A673 (cell line): ENCODE measurements at places on chromosomes 6 and 20. TPM values are rescaled to one million over a fixed set of nuclear protein-coding genes. Genes with fewer than 3 reads are reported as not detected.

- no peak for DNase-seq
These were observed 18.1 kb upstream of the CEBPB start for GRCh38 chr20:50172347-50173013.

The BPIFB4 gene
- total RNA-seq = not detected in 2 replicates

- DNase-seq = no peak
These were observed 5.3 kb upstream of the CPNE5 start for GRCh38 chr6:36844232-36845170.

The SLC2A10 gene
- total RNA-seq = 0.37 TPM in 1 of 2 replicates, not detected in the other

DNA sequence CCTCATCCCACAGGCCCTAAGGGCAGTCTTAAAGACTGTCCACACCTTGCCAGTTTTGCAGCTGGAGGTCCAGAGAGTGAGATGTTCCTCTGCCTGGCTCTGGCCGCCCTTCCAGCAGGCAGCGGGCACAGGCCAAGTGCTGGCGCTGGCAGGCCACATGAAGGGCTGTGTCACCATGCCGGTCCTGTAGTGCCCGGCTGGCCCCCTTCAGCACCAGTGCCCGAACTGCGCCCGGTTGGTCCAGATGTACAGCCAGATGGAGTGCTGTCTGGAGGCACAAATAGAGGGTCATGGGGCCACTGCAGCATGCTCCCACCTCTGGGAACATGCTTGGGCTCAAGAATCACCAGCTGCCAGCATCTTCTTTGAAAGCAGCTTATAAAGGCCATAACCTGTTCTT lies 3.8 kb downstream of the NFKBIE start:
- DNase-seq = no peak

- DNase-seq = no peak
These were observed 421.3 kb downstream of the PREX1 start for GRCh38 chr20:48406498-48406897.

DNA sequence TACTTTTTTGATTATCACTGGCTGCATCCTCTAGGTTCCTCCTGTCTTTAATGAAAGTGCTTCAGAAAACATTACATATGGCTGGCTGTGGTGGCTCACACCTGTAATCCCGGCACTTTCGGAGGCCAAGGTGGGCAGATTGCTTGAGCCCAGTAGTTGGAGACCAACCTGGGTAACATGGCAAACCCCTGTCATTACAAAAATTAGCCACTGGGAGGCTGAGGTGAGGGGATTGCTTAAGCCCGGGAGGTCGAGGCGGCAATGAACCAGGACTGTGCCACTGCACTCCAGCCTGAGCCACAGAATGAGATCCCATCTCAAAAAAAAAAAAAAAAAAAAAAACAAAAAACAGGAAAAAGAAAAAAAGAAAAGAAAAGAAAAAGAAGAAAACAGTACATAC lies 35.3 kb downstream of the BEND3 start:
- no peak for DNase-seq

The DPM1 gene
- total RNA-seq = 62.5 and 65.5 TPM in 2 replicates

DNA sequence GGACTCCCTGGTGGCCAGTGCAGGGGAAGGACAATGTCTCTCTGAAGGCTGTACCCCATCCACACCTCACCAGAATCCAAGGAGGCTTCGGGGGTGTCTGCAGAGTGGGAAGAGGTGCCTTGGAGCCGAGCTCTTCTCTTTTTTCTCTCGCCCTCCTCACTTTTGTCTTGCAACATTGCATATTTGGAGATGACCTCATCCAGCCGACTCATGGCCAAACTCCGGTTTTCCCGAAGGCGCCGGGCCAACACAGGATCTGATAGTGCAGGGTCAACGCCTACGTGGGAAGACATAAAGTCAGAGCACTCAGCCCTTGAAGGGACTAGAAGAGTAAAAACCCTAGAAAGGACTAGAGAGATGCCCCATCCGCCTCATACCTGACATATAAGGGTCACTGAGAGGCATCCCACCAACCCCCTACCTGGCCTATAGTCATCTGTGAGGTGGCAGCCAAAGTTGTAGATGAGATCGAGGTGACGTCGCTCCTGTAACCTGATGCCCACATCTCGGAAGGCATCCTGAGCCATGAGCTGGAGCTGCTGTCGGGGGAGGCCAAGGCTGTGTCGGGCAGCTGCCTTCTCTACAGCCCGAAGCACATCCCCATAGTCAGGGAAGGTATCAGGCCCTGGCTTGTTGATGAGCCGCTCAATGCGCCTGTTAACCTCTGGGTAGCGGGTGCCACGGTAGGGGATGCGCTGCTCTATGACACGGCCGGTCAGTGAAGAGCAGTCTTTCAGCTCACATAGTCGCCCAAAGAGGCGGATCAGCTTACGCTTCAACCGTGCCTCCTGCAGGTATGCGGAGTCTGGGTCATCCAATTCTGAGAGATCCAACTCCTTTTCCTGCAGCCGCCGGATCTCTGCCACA lies 3.0 kb upstream of the ZBTB22 start:
- DNase-seq = no peak
